IMR-90 (cell line): ENCODE measurements at places on chromosomes 3 and 15. TPM values are rescaled to one million over a fixed set of nuclear protein-coding genes. Genes with fewer than 3 reads are reported as not detected.

ALG1L2 gene
- not detected in 2 replicates for polyA plus RNA-seq

GRCh38 chr3:12753275-12754028, 5.6 kb downstream of the TMEM40 start:
- no peak overlapping the region for H3K4me3 ChIP-seq
- H3K4me1 ChIP-seq: peaks cover 14% of the 10 kb centered on the region
- H3K27ac ChIP-seq: no peak overlapping the region

- no peak overlapping the region for H3K27ac ChIP-seq
- H3K27me3 ChIP-seq: peaks cover 5% of the 10 kb centered on the region; the same call in 1 of the 2 replicates
- H3K36me3 ChIP-seq: no peaks in the 10 kb centered on the region
- DNase-seq: no peak
- no peaks in the 10 kb centered on the region for H3K4me1 ChIP-seq
Measured at GRCh38 chr3:73121669-73122331, 60.3 kb downstream of the EBLN2 start.

GRCh38 chr3:168424059-168424734, 328.5 kb upstream of the GOLIM4 start:
- H3K4me1 ChIP-seq: peaks cover 8% of the 10 kb centered on the region
- H3K4me3 ChIP-seq: no peak overlapping the region
- DNase-seq: peak; percentile 83
- H3K36me3 ChIP-seq: no peaks in the 10 kb centered on the region
- peaks cover 2% of the 10 kb centered on the region for H3K27me3 ChIP-seq

DNAJA4 gene
- 0.27 and 0.32 TPM in 2 replicates for polyA plus RNA-seq
